ENCODE measurements at places on chromosomes 7 and 10. TPM values are rescaled to one million over a fixed set of nuclear protein-coding genes. Genes with fewer than 3 reads are reported as not detected.

The CRHR2 gene
- not detected for total RNA-seq

The SEMA3D gene
- 7.1 TPM for total RNA-seq

The CALML5 gene
- total RNA-seq: not detected

The LRIT1 gene
- total RNA-seq: not detected

The CALHM1 gene
- not detected for total RNA-seq

The AKR1E2 gene
- 1.8 TPM for total RNA-seq
